ENCODE measurements at places on chromosomes 16 and 17.
A peak's percentile ranks its signal among the peaks of the same experiment; 100 is the strongest.

GRCh38 chr17:45008216-45008615, 40.1 kb upstream of the C1QL1 start:
- H3K27me3 ChIP-seq = no peaks in the 10 kb centered on the region
- H3K27ac ChIP-seq = no peak overlapping the region
- DNase-seq = no peak
- no peaks in the 10 kb centered on the region for H3K36me3 ChIP-seq

DNA sequence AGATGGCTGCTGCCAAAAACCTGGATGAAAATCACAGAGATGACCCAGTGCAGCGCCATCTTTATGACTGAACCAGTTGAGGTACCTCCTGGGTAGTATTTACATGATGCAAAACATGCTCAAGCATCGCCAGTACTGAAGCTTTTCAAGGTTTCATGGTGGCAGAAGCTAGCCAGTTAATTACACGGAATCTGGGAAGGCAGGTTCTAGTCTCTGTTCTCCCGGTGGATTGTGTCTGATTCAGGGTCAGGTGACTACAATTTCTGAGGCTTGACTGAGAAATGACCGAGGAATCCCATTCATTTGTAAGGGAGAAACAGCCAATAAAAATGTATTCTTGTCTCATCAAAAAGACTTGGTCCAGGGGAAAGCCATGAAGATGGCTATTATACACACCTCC, 209.1 kb downstream of the SLC39A11 start:
- H3K4me3 ChIP-seq = no peak overlapping the region
- no peak overlapping the region for H3K27ac ChIP-seq
- H3K27me3 ChIP-seq = no peaks in the 10 kb centered on the region
- no peaks in the 10 kb centered on the region for H3K4me1 ChIP-seq
- DNase-seq = no peak

DNA sequence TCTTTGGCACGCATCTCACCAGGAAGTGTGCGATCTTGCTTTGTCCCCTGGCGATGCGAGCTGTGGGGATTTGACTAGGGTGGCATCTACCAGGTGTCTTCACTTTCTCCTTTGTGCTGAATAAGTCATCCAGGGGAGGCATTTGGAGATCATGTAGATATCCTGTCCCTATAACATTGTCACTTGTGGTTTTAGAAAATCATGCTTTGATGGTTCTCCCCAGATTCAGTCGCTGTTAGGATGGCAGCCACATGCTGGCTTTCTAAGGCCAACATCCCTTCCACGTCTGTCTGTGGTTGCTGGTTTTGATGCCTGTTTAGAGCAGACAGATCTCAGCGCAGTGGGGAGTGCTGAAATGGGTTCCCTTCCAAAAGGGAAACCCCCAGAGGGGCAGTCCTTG, 2.5 kb downstream of the ADAD2 start:
- no peak overlapping the region for H3K27ac ChIP-seq
- no peaks in the 10 kb centered on the region for H3K27me3 ChIP-seq
- DNase-seq = no peak
- no peak overlapping the region for H3K4me3 ChIP-seq
- no peaks in the 10 kb centered on the region for H3K36me3 ChIP-seq

DNA sequence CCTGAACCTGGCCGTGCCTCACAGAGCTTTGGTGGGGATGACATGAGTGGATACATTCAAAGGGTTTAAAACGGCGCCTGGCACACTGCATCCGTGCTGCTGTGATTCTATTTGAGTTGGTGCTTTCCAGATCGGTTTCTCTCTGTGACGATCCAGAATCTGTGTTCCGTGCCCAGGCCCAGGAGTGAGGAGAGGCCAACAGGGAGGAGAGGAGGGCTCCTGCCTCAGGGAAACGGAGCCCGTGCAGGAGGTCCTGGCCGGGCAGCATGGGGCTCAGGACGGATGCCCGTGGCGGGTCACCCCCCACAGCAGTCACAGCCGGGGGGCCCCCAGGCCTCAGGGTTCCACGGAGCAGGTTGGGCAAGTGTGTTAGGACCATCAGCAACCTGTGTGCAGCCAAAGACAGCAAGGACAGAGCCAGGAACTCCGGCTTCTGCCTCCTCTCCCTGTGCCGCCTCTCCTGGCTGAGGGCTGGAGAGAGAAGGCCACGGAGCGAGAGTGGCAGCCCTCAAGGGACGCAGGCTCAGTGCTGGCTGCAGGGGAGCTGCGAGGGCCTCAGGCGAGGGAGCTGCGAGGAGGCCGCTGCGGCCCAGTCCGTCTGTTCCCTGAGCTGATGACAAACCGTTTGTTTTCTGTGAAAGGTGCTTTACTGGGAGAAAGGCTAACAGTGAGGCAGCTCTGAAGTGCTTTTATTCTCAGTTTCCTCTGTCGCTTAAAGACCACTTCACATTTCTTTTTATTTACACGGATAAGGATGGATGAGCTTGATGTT, 99.3 kb downstream of the METRNL start:
- H3K27ac ChIP-seq = peak overlapping the region; percentile 33
- no peak overlapping the region for H3K4me3 ChIP-seq
- no peaks in the 10 kb centered on the region for H3K27me3 ChIP-seq
- no peaks in the 10 kb centered on the region for H3K36me3 ChIP-seq
- DNase-seq = no peak
- H3K4me1 ChIP-seq = no peaks in the 10 kb centered on the region

GRCh38 chr16:86584726-86585721, 6.7 kb downstream of the FOXL1 start:
- H3K4me3 ChIP-seq = no peak overlapping the region
- no peak for DNase-seq
- no peaks in the 10 kb centered on the region for H3K36me3 ChIP-seq
- H3K27me3 ChIP-seq = peaks cover 2% of the 10 kb centered on the region

DNA sequence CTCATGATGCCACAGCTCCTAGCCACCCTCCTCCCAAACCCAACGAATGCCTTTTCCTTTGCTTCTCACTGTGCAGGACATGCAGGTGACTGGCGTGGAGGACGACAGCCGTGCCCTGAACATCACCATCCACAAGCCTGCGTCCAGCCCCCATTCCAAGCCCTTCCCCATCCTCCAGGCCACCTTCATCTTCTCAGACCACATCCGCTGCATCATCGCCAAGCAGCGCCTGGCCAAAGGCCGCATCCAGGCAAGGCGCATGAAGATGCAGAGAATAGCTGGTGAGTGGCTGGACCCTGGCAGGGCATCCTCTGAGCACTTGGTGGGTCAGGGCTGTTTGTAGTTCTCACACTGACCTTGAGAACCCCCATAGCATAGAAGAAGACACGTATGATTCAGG, 132.3 kb downstream of the SOCS1 start:
- no peak overlapping the region for H3K4me3 ChIP-seq
- no peak for DNase-seq
- H3K27ac ChIP-seq = no peak overlapping the region
- no peaks in the 10 kb centered on the region for H3K4me1 ChIP-seq
- H3K36me3 ChIP-seq = no peaks in the 10 kb centered on the region
- no peaks in the 10 kb centered on the region for H3K27me3 ChIP-seq

GRCh38 chr16:27293343-27293742, 20.4 kb upstream of the IL4R start:
- no peak overlapping the region for H3K27ac ChIP-seq
- no peak overlapping the region for H3K4me3 ChIP-seq
- no peaks in the 10 kb centered on the region for H3K27me3 ChIP-seq
- H3K36me3 ChIP-seq = no peaks in the 10 kb centered on the region
- no peaks in the 10 kb centered on the region for H3K4me1 ChIP-seq

DNA sequence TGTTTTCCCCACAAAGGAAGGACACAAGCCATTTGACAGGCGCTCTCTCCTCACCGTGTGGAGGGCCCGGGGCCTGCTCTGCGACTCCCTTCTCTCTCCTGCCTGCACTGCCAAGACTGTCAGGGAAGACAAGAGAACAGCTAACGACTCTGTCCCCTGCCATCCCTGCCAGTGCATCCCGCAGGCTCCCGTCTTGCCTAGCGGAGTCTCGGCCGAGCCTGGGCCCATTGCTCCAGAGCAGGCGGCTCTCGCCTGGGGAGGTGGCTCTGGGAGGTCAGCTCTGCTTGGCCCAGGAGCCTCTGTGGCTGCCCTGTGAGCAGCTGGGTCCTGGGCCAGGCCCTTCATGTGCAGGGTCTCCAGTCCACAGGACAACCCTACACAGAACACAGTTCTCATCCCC, 53.0 kb downstream of the WNT3 start:
- no peak overlapping the region for H3K4me3 ChIP-seq
- no peaks in the 10 kb centered on the region for H3K4me1 ChIP-seq
- H3K27me3 ChIP-seq = no peaks in the 10 kb centered on the region
- H3K36me3 ChIP-seq = no peaks in the 10 kb centered on the region

GRCh38 chr16:72957303-72958277, 90.3 kb downstream of the ZFHX3 start:
- H3K4me3 ChIP-seq = no peak overlapping the region
- H3K4me1 ChIP-seq = no peaks in the 10 kb centered on the region
- no peak overlapping the region for H3K27ac ChIP-seq

GRCh38 chr16:83807327-83807709, 460 bp upstream of the HSBP1 start:
- no peaks in the 10 kb centered on the region for H3K4me1 ChIP-seq
- H3K36me3 ChIP-seq = no peaks in the 10 kb centered on the region
- H3K4me3 ChIP-seq = peak overlapping the region; percentile 76
- H3K27me3 ChIP-seq = no peaks in the 10 kb centered on the region

- H3K4me3 ChIP-seq = no peak overlapping the region
Observed at GRCh38 chr16:88734361-88734728, 28.0 kb downstream of the CTU2 start.

- H3K36me3 ChIP-seq = no peaks in the 10 kb centered on the region
- H3K27me3 ChIP-seq = no peaks in the 10 kb centered on the region
- H3K4me1 ChIP-seq = no peaks in the 10 kb centered on the region
- no peak for DNase-seq
- H3K27ac ChIP-seq = no peak overlapping the region
Observed at GRCh38 chr17:73867056-73867455, 222.8 kb upstream of the SDK2 start.

DNA sequence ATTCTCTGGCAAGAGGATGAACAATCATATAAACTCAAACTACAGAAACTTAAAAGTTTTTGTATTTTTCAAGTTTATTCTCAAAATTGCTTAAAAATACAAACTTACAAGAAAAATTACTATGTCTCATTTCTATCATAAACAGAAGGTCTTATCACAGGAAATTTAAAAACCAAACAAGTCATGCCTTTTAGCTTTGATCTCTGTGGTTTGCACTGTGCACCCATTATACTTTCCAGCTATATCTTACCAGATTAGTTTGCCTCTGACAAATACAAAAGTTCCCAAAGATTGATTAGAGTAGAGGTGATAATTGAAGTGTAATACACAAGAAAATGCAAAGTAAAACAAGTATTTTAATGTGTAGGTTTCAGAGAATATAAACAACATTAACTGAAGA, 117.4 kb downstream of the MYO1D start:
- no peak overlapping the region for H3K4me3 ChIP-seq
- DNase-seq = no peak
- no peaks in the 10 kb centered on the region for H3K27me3 ChIP-seq
- H3K4me1 ChIP-seq = no peaks in the 10 kb centered on the region
- H3K27ac ChIP-seq = no peak overlapping the region

DNA sequence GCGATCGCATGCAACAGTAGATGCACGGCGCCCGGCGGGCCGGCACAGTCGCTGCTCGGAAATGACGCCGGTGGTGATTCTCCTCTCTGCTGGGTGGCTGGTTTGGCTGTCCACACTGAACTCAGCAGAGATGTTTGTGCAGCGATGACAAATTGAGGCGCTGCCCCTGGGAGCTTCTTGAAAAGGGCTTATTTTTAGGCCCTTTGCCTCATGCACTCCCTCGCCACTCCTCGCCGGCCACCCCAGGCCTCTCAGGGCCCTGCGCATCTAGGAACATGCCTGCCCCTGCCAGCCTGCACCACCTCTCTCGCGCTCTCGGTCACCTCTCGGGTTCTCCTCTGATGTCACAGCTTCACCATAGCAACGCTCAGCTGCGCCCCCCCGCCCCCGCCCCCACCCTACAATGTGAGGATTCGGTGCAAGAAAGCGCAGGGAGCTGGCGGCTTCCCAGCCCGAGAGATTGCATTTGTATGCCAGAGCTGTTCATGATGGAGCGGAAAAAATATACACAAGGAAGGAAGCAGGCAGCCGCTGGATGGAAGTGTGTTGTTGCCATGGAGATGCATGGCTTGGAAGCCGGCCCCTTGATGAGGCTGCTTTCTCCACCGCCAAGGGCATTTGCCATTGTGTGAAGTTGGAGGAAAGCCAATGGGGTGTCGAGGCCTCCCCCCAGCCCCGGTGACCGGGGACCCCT, 81.3 kb upstream of the PLCG2 start:
- H3K36me3 ChIP-seq = no peaks in the 10 kb centered on the region
- no peak overlapping the region for H3K4me3 ChIP-seq
- no peaks in the 10 kb centered on the region for H3K4me1 ChIP-seq

DNA sequence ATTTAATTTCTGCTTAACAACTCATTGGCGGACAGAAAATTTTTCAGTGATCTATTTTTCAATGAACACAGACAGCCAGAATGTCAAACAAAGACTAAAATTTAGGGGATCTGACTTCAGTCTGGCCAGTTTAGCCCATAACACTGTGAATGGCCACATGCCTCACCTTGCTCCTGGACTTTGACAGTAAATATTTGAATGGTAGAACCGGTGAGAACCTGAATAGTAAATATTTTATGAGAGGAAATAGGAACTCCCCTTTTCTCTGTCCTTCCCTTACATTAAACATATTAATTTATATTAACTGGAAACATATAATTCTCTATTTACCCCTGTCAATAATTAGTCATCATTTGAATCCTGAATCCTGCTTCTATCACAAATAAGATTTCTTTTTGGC, 942.1 kb downstream of the KCNJ2 start:
- no peaks in the 10 kb centered on the region for H3K27me3 ChIP-seq
- no peak overlapping the region for H3K4me3 ChIP-seq
- DNase-seq = no peak
- no peak overlapping the region for H3K27ac ChIP-seq
- no peaks in the 10 kb centered on the region for H3K4me1 ChIP-seq
- no peaks in the 10 kb centered on the region for H3K36me3 ChIP-seq

GRCh38 chr16:25045696-25046381, 30.7 kb upstream of the ARHGAP17 start:
- H3K4me1 ChIP-seq = no peaks in the 10 kb centered on the region
- no peaks in the 10 kb centered on the region for H3K27me3 ChIP-seq
- no peak overlapping the region for H3K27ac ChIP-seq
- H3K4me3 ChIP-seq = no peak overlapping the region

GRCh38 chr16:68685685-68686478, 40.8 kb downstream of the CDH3 start:
- no peak overlapping the region for H3K4me3 ChIP-seq
- no peaks in the 10 kb centered on the region for H3K27me3 ChIP-seq
- H3K36me3 ChIP-seq = no peaks in the 10 kb centered on the region
- no peaks in the 10 kb centered on the region for H3K4me1 ChIP-seq
- no peak overlapping the region for H3K27ac ChIP-seq
- DNase-seq = no peak

DNA sequence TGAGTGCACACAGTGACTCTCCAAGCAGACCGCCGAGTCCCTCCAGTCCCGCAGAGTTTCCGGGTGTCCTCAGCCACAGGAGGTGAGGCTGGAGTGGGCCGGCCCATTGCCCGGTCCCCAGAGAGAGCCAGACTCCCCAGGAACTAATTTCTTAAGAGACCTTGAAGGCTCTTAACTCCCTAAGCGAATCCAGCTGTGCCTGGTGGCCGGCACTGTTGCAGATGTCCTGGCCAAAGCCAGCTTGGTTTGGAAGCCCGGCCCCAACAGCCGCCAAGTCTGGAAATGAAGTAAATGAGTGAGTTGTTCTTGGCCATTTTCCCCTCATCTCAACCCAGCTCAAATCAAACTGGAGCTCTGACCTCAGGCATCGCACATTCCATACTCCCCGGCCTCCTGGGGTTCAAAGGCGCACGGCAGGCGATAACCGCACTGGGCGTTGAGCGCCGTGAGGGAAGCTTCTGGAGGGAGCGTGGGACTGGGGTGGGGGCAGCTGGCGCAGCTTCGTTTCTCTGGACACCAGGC, 42.0 kb downstream of the CMIP start:
- H3K27me3 ChIP-seq = no peaks in the 10 kb centered on the region
- no peaks in the 10 kb centered on the region for H3K4me1 ChIP-seq
- no peak for DNase-seq

All from uterus (tissue), 4 donors.